Smooth muscle cell of the umbilical artery (primary cell): ENCODE measurements at places on chromosomes 11 and 22. TPM values are rescaled to one million over a fixed set of nuclear protein-coding genes. Genes with fewer than 3 reads are reported as not detected.

Gene GALNT18
- total RNA-seq, result 49.0 and 51.7 TPM in 2 replicates

Gene MN1
- 0.55 and 1.8 TPM in 2 replicates for total RNA-seq

Gene XKR3
- total RNA-seq, result not detected in 2 replicates

Gene RBM4B
- total RNA-seq, result 26.4 and 33.6 TPM in 2 replicates

Gene CTSC
- 94.1 and 110 TPM in 2 replicates for total RNA-seq

Gene CCDC73
- not detected in 2 replicates for total RNA-seq

Gene FGF4
- total RNA-seq, result not detected in 2 replicates

Gene NAA40
- total RNA-seq, result 11.9 and 13.9 TPM in 2 replicates

Gene OR8D1
- not detected in 2 replicates for total RNA-seq

Gene IGSF9B
- total RNA-seq, result under 0.01 and 0.51 TPM in 2 replicates

Gene SUSD2
- total RNA-seq, result 0.28 and 0.89 TPM in 2 replicates

Gene MAJIN
- total RNA-seq, result under 0.01 TPM in 1 of 2 replicates, not detected in the other

Gene CRKL
- 43.4 and 48.3 TPM in 2 replicates for total RNA-seq

Gene CASP1
- total RNA-seq, result 8.8 and 14.8 TPM in 2 replicates

Gene LRRC74B
- under 0.01 TPM in 1 of 2 replicates, not detected in the other for total RNA-seq

Gene FEN1
- total RNA-seq, result 8.6 and 18.8 TPM in 2 replicates

Gene CDC42BPG
- under 0.01 and 0.32 TPM in 2 replicates for total RNA-seq

Gene KIAA1671
- 2.4 and 14.6 TPM in 2 replicates for total RNA-seq

Gene INTS4
- total RNA-seq, result 34.7 and 38.4 TPM in 2 replicates

Gene SLC22A12
- total RNA-seq, result not detected in 2 replicates

Gene ACR
- total RNA-seq, result not detected in 2 replicates

Gene GAL3ST3
- total RNA-seq, result 0.23 TPM in 1 of 2 replicates, not detected in the other

Gene PHLDB1
- total RNA-seq, result 96.2 and 140 TPM in 2 replicates

Gene DEUP1
- total RNA-seq, result not detected in 2 replicates

Gene KRTAP5-11
- total RNA-seq, result not detected in 2 replicates

Gene FOLH1
- not detected in 2 replicates for total RNA-seq

Gene TRIM51
- total RNA-seq, result not detected in 2 replicates

Gene GGTLC3
- not detected in 2 replicates for total RNA-seq

Gene EHF
- total RNA-seq, result 1.2 and 16.0 TPM in 2 replicates

Gene MLC1
- total RNA-seq, result 0.18 and 0.59 TPM in 2 replicates

Gene CDPF1
- total RNA-seq, result 7.4 and 10.4 TPM in 2 replicates

Gene ARHGAP8
- 0.37 TPM in 1 of 2 replicates, not detected in the other for total RNA-seq

Gene GPR83
- total RNA-seq, result under 0.01 and 0.09 TPM in 2 replicates

Gene DCHS1
- 4.4 and 10.4 TPM in 2 replicates for total RNA-seq
